ENCODE measurements at places on chromosomes 16 and 17.

DNA sequence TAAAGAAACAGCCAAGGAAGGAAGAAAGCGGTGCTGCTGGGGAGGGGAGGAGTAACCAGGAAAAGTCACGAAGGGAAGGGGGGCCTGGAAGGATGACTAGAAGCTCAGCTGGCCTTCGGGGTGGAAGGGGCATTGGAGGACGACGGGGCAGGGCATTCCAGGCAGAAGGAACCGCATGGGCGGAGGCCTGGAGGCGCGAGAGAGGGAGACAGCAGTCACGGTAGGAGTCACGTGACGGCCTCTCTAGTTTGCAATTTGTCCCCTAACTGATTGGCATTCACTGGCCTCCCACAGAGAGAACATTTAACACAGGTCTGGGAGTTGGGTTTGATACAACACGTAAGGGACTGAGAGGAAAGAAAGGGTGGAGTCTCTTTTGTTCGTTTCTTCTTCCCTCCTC lies 63.9 kb downstream of the RTN4RL1 start:
- DNase-seq = no peak

GRCh38 chr16:8087597-8088289 lies 502.6 kb downstream of the TMEM114 start:
- DNase-seq = no peak

DNA sequence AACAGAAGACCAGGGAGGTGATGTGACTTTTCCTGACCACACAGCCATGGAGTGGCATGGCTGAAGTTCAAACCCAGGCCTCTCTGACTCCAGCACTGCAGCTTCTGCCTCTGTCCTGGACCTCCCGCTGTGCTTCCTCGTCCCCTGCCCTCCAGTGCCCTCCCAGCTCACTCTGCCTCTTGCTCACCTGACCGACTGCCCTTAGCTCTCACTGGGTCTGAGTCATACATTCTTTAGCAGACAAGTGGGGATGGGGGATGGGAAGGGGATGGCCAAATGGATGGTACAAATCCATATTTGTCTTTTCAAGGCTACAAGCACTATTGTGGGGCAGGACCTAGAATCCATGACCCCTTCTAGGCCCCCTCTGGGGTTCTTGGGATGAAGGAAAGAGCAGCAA lies 33.0 kb downstream of the PITPNM3 start:
- no peak for DNase-seq

- no peak for DNase-seq
Observed at GRCh38 chr16:78838276-78838675, 738.8 kb downstream of the WWOX start.

GRCh38 chr16:56848029-56848936 lies 16.7 kb upstream of the SLC12A3 start:
- DNase-seq = no peak

- DNase-seq = no peak
Observed at GRCh38 chr17:69445132-69445531, 30.6 kb downstream of the MAP2K6 start.

DNA sequence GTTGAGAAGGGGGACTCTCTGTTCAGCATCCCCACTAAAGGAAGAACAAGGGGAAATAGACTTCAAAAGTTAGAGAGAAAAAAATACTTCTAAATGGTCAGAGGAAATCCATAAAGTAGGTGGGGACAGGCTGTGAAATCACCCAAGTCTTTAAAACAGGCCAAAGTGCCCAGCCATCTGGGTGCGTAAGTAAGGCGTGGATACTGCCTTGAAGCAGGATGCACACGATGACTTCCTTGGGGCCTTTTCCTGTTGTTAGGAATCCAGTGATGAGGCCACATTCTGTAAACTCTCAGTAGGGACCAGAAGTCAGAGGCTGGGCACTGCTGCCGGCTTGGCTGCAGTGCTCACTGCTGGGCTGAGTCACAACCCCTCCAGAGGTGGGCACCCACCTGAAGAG lies 9.2 kb downstream of the AXIN2 start:
- no peak for DNase-seq

Data from NCI-H1048 (cell line).